Stimulated activated CD4-positive, alpha-beta T cell treated with anti-CD3 and anti-CD28 coated beads, Interleukin-15, amount 100 ng/mL, for 48 hours (primary cell): ENCODE measurements at places on chromosomes 7 and 10.

DNA sequence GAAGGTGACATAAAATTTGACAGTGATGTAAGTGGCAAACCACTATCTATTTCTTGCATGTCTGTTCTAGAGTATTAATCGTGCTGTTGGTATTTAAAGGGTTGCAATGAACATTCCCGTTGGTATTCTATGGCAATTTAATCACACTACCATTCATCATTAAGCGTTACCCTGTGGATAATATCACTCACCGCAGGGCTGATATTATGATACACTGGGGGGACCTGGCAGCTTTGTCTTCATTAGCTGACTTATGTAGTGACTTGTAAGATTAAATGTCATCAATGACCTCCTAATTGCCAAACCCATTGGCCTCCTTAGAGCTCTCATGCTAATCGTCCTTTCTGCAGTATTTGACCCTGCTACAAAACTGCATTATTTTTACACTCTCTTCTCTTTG, 624.5 kb upstream of the VSTM2A start:
- no peak for DNase-seq

DNA sequence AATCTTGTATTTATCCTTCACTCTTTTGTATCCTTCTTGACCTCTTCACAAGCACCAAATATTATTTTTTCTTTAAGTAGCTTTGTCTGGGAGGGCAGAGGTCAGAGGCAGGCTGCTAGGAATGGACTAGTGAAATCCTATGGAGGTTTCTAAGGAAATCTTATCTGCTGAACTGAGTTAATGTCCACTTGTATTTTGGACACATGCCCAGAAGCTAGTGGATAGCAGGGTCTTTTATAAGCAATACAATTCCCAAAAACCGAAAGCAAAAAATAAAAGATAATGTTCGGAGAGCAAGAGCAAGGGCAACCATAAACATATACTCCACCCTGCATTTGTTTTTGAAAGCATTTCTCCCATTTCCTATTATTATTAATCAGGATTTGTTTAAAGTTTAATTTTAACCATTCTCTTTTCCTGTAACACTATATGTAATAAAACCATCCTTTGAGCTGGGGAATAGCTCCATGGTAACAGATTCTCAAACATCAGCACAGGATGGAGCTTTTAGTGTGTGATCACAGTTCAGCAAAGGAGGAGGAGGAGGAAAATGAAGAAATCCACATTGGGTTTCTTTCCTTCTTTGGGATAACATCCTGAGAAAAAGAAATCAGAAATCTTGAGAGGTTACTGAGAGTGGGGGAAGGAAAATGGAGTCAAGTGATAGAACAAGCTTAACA, 328.2 kb upstream of the LRRN3 start:
- no peak for DNase-seq

GRCh38 chr7:115379321-115379720, 457.4 kb downstream of the MDFIC start:
- no peak for DNase-seq

- DNase-seq: no peak
Measured at GRCh38 chr7:93161181-93161762, 13.1 kb upstream of the SAMD9L start.

- DNase-seq: no peak
Measured at GRCh38 chr7:158559356-158559755, 28.3 kb downstream of the PTPRN2 start.

DNA sequence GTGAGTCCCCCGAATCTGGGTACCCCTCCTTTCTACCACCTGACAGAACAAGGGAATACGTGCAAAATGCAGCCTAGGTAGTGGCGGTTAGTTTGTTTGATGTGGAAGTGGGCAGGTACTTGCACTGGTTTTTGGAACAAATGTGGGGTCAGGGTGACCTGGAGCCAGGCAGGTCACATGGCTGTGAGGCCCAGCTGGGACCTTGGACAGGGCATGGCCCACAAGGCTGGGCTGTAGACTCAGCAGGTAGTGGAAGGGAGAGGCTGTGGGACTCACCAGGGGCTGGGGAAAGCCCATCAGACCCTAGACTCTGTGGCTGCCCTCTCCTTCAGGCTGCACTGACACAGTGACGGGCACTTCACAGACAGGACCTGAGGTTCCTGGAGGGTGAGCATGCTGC, 159.9 kb upstream of the ADCY1 start:
- DNase-seq: no peak

GRCh38 chr7:129067943-129068548, 13.1 kb upstream of the TNPO3 start:
- no peak for DNase-seq

DNA sequence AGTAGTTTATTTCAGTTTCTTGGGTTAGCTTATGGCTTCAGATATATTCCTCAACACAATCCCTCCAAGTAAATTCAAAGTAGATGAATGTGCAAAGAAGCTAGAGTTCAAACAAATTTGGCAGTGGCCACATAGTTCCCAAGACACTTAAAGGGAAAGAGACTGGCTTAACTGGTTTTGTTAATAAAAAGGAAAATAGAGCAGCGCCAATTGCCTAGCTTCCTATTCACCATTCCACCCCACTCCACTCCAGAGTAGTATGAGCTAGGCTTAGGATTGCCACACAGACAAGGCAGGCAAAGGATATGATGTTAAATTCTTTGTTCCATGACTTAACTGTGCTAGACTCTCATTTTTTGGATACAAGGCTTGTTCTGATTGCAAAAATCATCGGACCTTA, 2.0 kb downstream of the XRCC2 start:
- DNase-seq: no peak

GRCh38 chr7:39691821-39692220, 68.4 kb downstream of the RALA start:
- DNase-seq: no peak

GRCh38 chr7:142787034-142787768, 16.4 kb downstream of the PRSS2 start:
- no peak for DNase-seq

DNA sequence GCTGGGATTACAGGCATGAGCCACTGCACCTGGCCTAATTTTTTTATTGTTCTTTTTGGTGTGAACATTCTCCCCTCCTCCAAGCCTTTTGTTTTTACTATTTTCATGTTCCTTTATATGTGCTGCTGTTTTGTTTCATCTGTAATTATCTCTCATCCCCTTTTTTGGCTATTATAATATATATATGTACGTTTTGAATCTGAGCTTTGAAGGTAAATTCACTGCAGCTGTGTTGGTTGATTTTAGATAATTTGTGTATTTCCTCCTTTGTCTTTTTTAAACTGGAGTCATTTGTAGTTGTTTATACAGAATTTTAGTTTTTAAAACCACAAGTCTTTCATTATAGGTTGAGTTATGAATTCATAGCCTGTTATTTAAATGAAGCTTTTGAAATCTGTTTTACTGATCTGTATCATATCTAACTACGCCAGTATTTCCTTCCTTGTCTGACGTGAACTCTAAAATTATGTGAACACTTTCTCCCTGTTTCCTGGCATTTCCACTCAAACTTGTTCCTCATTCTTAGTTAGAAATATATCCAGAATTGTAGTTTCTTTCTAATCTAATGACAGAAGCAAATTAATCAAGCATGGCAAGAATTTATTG, 54.9 kb downstream of the PTEN start:
- DNase-seq: no peak

- DNase-seq: no peak
Measured at GRCh38 chr7:91299952-91300775, 35.9 kb downstream of the FZD1 start.

DNA sequence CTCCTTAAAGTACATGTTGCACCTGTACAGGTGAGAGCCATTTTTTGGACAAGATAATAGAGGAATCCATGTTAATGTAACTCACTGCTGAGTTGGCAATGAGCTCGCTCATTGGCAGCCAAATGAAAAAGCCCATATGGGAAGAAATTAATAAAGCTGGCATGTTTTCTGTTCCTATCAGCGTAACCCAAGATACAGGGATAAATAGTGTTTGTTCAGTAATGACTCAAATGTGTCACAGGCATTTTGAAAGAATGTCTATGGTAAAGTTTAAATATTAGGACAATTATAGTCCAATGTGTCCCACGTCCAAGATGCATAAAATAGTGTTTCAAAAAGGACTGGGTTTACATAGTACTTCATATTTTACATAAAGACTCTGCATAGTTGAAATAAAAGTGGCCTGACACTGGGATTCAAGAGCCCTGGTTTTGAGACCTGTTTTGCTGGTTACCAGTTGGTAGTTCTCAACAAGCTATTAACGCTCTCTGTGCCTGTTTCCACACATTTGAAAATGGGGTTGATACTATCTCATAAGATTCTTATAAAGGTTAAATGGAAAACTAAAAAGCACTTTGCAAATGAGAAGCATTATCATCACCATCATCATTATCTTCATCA, 49.1 kb downstream of the MTURN start:
- DNase-seq: no peak

DNA sequence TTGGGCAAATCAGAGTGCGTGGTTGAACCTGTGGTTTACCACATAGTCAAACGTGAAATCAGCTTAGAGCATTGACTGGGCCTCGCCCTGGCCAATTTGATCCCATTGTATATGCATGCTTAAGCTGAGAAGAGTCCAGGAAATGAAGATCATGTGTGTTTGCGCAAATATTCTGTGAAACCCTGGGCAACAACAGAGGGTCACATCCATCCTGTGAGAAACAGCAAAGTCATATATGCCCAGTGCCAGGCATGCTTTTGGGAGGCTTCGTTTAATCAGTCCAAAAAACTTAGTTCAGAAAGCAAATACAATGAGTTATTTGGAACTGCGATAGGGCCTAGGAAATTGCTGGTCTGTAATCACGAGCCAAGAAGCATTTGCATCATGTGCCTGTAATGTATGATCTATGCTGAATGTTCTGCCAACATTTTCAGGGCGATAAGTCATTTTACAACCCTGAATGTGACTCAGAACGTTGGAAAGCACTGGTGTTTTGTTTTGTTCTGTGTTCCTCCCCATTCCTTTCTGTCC, 412.1 kb upstream of the CELF2 start:
- DNase-seq: no peak

DNA sequence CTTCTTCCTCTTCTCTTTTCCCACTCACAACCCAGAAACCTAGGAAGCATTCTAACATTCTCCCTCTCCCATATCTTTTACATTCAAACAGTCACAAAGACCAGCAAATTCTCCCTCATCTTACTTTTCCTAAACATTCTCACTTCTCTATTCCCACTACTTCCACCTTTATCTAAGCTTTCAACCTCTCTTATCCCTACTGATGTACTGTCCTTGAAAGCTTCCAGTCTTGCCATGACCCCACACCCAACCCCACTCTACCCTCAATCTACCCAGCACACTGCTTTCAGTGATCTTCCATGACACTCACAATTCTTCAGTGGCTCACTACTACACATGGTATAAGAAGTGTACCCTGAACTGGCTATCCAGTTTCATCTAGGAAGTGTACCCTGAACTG, 5.3 kb downstream of the IMMP2L start:
- DNase-seq: no peak

DNA sequence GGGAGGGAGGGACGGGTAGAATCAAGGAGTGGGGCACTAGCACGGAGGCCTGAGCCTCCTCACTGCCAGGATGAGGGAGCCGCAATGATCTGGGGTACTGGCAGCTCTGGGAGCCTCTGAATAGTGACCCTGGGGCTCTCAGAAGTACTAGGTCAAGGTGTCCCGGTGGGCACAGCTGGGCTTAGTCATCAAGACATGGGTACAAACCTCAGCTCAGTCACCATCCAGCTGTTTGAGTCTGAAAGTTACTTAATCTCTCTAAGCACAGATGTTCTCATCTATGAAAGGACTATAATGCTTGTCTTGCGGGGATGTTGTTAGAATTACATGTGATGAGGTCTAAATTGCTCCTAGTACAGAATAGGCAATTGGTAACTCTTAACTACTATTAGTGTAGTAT, 276.8 kb downstream of the KCNMA1 start:
- DNase-seq: no peak

DNA sequence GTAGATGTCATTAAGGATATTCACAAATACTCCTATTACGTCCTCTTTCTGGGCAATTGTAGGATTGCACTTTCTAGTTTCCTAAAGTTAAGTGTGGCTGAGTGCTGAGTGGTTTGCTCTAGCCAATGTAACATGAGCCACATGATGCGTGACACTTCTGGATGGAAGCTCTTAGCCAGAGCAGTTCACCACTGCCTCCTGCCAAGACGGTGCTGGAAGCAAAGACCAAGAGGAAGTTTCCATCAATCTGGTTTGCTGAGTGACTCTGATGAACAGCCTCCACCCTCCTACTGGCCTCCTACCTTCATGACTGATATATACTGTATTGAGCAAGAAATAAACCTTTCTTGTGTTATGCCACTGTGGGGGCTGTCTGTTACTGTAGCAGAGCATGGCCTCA, 318.1 kb downstream of the KCNMA1 start:
- no peak for DNase-seq

GRCh38 chr7:74027683-74028320, at the start of gene ELN:
Gene ELN, plus strand, starts transcription at chr7:74028173. Its CDS starts 15 bp downstream, at chr7:74028188.
- no peak for DNase-seq

GRCh38 chr7:2821161-2821841, 22.8 kb downstream of the GNA12 start:
- DNase-seq: no peak

DNA sequence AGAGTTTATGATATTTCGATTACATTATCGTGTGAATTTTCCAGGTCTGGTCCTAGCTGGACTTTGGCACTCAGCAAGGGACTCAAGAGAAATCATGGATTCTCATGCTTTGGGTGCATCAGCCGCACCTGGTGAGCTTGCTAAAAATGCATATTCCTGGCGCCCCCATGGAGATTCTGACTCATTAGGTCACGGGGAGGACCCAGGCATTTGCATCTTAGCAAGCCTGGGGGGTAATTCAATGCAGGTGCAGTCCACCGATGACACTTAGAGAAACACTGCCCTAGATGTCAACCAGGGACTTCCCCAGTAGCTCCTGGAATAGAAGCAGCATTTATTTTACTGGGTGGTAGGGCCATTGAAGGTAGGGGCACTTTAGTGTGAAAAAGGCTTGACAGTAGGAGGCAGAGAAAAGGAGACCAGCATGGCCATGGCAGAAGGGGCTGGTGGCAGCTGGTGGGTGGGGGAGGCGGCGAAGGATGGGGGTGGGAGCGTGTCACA, 29.9 kb upstream of the PDCD4 start:
- no peak for DNase-seq

DNA sequence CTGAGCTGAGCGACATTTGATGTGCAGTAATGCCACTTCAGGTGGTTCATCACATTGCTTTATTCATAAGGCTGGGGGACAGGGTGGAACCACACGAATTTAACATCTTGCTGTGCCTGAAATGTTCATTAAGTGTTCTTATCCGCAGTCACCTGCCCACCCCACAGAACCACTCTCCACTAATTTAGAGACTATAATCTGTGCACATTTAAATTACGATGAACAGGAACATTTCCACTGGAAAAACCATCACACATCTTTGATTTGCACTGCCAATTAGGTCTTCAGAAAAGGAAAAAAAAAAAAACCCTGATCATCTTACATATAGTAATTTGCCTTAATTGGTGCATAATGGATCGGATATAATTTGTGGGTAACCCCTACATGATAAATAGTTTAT, 2.3 kb downstream of the CDCA7L start:
- no peak for DNase-seq
